Brain microvascular endothelial cell (primary cell): ENCODE measurements at places on chromosomes 11 and 22.
A peak's percentile ranks its signal among the peaks of the same experiment; 100 is the strongest.

DNA sequence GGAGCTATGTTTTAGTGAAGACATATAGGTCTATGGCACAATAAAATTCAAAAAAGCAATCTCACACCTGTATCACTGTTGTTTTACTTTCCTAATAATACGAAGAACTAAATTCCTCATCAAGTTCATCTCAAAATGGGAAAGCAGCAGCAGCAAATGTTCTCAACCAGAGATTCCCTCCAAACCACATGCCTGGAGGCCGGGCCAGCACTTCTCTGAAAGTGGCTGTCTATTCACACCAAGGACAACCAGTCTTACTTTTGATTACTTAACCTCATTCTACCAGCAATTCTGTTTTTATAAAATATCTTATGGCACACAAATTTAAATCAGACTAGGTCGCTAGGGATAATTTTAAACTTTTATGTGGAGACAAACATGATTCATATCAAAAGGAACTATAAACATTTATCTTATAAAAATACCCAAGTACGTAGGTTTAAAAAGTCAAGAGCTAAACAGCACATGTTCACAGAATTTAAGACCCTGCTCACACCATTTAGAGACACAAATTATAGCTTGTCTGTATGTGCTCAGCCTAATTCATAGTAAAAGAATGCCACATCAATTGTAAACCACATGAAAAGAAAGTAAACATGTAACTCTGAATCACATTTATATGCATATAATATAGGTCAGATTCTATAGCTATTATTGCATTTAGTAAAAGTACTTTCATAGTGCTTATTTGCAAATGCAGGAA lies 46.1 kb downstream of the RRAS2 start:
- peak; percentile 25 for DNase-seq

DNA sequence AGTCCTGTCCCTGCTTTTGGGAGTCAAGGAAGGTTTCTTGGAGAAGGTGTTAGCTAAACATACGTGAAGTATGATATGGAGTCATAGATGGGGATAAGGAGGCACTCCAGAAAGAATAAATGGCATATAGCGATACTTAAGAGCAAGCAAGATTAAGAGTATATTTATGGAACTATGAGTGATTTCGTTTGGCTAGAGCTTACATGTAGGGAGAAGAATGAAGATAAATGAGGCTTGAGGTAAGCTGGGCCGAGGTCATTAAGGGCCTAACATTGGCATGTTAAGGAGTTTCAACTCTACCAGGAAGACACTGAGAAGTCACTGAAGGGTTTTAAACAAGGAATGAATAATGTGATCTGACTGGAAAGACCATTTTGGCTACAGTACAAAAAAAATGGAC lies 33.3 kb downstream of the EIF3M start:
- no peak for DNase-seq

DNA sequence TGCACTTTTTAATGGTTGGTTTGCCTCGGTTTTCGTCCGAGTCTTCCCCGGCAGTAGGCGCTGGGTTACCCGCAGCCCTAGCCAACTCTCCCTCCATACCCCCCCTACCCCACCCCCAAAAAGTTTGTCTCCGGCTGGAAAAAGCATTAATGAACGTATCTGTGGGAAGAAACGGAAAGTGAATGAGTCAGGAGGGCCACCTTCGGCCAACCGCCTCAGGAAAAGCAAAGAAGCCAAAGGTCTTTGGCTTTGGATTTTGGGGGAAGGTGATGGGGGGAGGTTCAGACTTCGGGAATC lies 508 bp upstream of the FLI1 start:
- DNase-seq, result no peak

DNA sequence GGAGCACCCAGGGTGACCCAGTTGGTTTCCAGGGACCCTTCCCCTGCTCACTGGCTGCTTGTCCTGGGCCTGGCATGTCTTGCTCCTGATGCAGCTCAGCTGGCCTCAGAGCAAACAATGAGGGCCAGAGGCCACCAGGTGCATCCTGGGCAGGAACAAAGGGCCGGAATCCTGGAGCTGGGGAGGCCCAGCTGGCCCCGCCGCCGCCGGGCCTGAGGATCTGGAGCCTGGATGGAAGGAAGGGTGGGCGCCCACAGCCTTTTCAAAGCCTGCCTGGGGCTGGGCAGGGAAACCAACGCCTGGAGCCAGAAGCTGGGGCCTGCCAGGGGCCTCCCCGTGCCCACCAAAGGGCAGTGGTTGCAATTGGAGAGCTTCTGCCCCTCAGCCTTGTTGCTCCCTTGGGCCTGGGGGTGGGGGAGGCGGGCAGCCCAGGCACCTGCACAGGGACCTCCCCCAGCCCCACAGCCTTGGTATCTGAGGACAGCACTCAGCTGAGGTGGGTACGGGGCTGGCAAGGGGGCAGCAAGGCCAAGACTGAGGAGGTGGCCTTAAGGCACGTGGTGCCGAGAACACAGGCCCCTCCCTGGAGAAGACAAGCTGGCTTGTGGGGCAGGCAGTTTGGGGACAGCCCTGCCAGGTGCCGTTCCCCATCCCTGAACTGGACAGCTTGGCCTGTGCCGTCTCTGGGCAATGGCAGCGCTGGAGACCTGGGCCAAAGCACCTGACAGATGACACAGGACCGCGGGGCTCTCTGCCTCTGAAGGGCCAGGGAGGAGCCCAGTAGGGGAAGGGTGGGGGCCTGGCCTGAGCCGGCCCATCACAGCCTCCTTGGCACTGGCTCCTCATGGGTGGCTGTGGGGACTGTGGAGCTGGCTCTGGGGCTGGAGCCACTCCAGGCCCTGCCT lies 7.1 kb upstream of the ADORA2A start:
- DNase-seq, result no peak

- DNase-seq, result no peak
Measured at GRCh38 chr11:2911785-2912391, 17.3 kb downstream of the PHLDA2 start.

GRCh38 chr11:114015117-114015516 lies 40.2 kb downstream of the HTR3A start:
- DNase-seq, result no peak

DNA sequence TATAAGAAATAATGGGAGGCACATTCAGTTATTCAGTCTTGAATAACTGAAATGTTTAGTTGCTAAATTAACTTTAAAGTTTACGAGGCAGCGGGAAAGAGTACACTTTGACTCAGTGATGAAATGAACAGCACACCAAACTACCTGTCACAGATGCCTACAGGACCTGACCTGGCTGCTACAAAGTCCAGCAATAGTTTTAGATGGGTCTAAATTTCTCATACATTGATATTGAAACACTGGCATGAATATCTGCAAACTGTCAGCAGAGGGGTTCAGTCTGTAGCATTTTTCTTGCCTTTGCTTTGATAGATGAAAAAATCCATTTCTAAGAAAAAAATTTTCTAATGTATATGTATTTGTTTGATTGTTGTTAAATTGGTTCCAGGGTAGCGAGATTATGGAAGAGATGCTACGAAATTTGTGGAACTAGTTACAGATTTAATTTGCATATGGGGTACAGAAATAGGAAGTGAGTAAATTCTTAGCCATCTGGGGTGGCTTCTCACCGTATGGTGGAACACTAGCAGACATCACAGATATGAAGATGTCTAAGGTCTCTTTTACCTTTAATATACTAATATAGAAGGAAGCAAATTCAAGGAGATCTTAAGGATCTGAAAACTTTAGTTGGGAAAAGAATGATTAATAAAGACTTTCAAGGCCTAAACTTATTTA lies 20.8 kb upstream of the GAB2 start:
- no peak for DNase-seq

DNA sequence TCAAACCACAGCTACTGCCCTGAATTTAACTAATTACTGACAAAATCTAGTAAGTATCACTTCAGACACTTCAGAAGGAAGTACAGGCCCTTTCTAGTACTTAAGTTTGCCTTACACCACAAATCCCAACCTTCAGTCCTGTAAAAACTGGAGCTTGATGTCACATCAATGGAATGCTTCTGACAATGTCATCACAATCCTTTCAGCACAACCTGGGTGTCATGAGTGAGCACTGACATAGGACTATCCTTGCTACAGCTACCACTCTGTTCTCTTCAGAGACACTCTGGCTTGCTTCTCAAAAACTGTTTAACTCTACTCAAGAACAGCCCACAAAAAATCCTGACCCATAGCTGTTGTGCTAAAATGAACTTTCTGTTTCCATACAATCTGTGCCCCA lies 108.2 kb downstream of the RRM1 start:
- DNase-seq, result no peak

GRCh38 chr22:38832005-38832978 lies 11.5 kb downstream of the NPTXR start:
- no peak for DNase-seq
